Caco-2 (cell line): ENCODE measurements at places on chromosomes 1 and 21. TPM values are rescaled to one million over a fixed set of nuclear protein-coding genes. Genes with fewer than 3 reads are reported as not detected.

DNA sequence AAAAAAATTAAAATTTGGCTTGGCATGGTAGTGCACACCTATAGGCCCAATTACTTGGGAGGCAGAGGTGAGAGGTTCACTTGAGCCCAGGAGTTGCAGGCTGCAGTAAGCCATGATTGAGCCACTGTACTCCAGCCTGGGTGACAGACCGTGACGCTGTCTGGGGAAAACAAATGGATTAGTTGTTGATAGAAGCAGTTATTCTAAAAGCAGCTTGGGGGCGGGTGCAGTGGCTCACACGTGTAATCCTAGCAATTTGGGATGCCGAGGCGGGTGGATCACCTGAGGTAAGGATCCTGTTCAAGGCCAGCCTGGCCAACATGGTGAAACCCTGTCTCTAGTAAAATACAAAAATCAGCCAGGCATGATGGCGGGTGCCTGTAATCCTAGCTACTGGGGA, 40.3 kb downstream of the KIF1B start:
- no peaks in the 10 kb centered on the region for H3K36me3 ChIP-seq
- DNase-seq, result no peak
- no peaks in the 10 kb centered on the region for H3K27me3 ChIP-seq

Gene CD1D
- not detected in 2 replicates for total RNA-seq

GRCh38 chr1:119653839-119654170, 5.7 kb upstream of the ZNF697 start:
- no peak overlapping the region for H3K4me3 ChIP-seq
- no peak overlapping the region for H3K27ac ChIP-seq
- no peak for DNase-seq
- no peaks in the 10 kb centered on the region for H3K36me3 ChIP-seq

- H3K36me3 ChIP-seq, result no peaks in the 10 kb centered on the region
- DNase-seq, result no peak
- H3K4me3 ChIP-seq, result no peak within 1 kb of the TSS
- H3K27ac ChIP-seq, result no peak within 1 kb of the TSS
- H3K4me1 ChIP-seq, result peaks cover 6% of the 10 kb centered on the region; the same call in 1 of the 2 replicates
These were observed at the start of gene TMPRSS3 for GRCh38 chr21:42395905-42396651. Gene TMPRSS3, minus strand, starts transcription at chr21:42396052. Its CDS starts 635 bp downstream, at chr21:42395417.

Gene OR2L5
- not detected in 2 replicates for total RNA-seq

Gene TAS1R3
- 0.09 and 0.29 TPM in 2 replicates for total RNA-seq
